Activated CD8-positive, alpha-beta memory T cell treated with anti-CD3 and anti-CD28 coated beads, Interleukin-2, amount 50 U/mL, for 48 hours (primary cell): ENCODE measurements at places on chromosomes 16 and 17.
A peak's percentile ranks its signal among the peaks of the same experiment; 100 is the strongest.

GRCh38 chr16:57497121-57497520 lies 10.8 kb upstream of the DOK4 start:
- no peak for DNase-seq

DNA sequence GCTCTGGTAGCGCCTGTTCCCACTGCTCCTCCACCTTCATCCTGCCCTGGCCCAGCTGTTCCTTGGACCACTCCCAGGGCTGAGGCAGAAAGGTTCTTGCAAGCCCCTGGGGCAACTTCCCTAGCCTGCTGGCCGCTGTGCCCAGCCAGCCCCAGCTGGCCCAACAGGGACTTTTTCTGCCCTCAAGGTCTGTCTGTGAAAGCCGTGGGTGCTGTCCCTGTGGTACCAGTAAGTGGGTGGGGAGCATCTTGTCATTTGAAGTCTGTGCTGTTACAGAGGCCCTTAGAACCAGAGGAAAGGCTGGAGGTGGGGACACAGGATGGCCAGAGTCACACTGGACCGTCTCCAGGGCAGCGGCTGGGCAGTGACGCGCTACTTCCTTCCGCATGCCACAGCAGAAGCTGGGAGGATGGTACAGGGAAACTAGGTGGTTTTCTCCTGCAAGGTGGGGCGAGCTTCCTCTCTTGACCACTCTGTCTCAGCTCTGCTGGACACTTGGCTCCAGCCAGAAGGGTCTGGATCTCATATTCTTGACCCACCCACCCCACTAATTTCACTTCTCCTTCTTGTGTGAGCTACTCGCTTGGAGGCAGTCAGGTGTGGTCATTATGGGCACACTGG lies 87.8 kb downstream of the PLCG2 start:
- DNase-seq, result no peak

DNA sequence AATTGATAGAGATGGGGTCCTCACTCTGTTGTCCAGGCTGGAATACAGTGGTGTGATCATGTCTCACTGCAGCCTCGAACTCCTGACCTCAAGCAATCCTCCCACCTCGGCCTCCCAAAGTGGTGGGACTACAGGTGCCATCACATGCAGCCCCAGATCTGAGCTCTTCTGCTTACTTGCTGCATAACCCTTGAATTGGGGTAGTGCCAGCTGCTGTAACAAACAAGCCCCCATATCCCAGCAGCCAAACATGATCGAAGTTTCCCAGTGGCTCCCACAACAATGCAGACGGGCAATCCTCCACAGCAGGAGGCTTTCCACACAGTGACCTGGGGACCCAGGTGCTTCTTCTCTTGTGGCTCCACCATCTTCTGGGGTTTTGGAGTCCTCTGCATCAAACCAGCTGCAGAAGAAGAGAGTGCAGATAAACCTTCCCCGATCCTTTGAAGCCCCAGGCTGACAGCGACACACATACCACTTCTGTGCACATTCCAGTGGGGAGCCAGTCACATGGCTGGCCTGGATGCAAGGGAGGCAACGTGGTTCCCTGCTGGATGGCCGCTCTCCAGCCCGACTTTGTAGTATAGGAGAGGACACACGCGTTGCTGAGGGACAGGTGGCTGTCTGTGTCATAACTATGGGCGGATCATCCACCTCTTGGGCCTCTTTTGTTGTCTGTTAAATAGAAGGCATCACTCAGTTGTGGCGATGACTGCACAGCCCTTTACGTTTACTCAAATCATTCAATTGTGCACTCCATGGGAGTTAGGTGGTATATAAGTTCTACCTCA lies 16.7 kb downstream of the SBK1 start:
- no peak for DNase-seq

GRCh38 chr17:31743797-31744196 lies 115.2 kb downstream of the COPRS start:
- no peak for DNase-seq

GRCh38 chr17:80596760-80597608 lies 52.3 kb downstream of the RPTOR start:
- DNase-seq, result no peak

DNA sequence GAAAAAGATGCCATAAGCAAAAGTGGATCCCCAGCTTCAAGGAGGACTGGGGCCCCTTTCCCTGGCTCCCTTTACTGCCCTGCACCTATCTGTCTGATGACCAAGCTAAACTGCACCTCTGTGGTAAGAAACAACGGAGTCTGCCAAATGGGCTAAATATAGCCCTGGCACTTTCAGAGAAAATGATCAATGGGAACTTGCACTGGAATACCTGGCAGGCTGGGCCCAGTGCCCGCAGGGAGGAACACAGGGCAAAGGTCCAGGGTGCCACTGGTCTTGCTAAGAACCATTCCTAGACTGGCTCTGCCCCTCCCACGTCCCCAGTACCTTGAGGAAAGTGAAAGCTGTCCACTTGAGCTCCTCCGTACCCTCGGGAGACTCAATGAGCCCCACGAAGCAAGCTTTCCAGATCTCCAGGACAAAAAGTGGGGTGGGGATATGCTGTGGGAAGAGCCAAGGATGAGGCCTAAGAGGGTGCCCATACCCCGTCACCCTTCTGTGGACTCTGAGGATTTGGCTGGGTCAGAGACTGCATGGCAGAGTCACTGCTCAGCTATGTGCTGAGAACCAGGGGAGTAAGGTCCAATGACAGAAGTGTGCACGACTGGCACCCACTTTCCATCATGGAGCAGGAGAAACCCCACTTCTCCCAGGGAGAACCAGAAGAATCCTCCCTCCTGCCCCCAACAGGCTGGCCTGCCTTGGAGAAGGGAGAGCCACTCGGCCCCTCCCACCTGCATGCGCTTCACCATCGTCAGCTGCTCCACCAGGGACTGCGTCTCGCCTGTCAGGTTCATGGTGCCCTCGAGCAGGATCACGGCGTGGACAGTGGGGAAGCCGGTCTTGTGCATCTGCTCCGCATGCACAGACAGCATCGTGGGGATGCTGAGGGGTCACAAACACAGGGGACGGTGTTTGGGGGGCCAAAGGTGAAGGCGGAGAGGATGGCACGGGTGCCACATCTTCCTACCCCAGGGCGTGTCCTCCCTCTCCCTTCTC lies 17.4 kb downstream of the CSF3 start:
- DNase-seq, result no peak

- no peak for DNase-seq
These were observed 274.1 kb downstream of the SEC14L1 start for GRCh38 chr17:77414811-77415400.

DNA sequence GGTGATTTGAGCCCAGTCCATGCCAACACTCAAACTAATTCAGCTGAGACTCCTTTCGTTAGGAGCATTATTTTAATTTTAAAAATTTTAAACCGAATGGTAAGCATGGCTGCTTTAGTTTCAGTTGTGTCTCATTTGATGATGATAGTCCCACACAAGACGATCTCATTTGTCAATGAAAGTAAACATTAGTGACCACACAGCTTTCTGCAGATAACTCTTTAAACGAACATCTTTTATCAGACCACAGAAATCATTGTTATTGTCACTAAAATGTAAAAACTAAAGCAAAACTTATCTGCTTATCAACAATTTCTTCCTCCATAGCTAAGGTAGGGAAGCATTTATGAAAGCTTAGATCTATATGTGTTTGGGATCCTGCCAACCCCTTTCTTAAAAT lies 382.2 kb downstream of the ZFHX3 start:
- no peak for DNase-seq

- DNase-seq, result no peak
These were observed 21.1 kb upstream of the TMC5 start for GRCh38 chr16:19396555-19397011.

- DNase-seq, result no peak
These were observed 15.3 kb downstream of the ITGAM start for GRCh38 chr16:31274831-31275816.

- no peak for DNase-seq
These were observed 78.5 kb upstream of the BCAR1 start for GRCh38 chr16:75329943-75330342.

GRCh38 chr16:75614066-75614897 lies 8.8 kb downstream of the ADAT1 start:
- no peak for DNase-seq

GRCh38 chr17:50297407-50297865 lies 23.2 kb downstream of the TMEM92 start:
- peak; percentile 91 for DNase-seq

DNA sequence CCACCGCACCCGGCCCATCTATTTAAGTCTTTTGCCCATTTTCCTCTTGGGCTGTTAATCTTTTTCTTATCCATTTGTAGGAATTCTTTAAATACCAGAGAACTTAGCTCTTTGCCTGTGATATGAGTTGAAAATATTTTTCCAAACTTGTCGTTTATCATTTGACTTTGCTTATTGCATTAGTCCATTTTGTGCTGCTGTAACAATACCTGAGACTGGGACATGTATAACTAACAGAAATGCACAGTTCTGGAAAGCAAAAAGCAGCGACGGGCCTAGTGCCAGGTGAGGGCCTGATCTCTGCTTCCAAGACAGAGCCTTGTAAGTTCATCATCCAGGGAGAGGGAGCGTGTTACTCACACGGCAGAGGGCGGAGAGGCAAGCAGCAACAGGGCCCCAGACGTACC lies 25.6 kb upstream of the BHLHA9 start:
- no peak for DNase-seq
